Stimulated activated CD8-positive, alpha-beta memory T cell treated with anti-CD3 and anti-CD28 coated beads, Interleukin-4, amount 100 ng/mL, for 1 hour (primary cell): ENCODE measurements at places on chromosomes 7 and 10.

DNA sequence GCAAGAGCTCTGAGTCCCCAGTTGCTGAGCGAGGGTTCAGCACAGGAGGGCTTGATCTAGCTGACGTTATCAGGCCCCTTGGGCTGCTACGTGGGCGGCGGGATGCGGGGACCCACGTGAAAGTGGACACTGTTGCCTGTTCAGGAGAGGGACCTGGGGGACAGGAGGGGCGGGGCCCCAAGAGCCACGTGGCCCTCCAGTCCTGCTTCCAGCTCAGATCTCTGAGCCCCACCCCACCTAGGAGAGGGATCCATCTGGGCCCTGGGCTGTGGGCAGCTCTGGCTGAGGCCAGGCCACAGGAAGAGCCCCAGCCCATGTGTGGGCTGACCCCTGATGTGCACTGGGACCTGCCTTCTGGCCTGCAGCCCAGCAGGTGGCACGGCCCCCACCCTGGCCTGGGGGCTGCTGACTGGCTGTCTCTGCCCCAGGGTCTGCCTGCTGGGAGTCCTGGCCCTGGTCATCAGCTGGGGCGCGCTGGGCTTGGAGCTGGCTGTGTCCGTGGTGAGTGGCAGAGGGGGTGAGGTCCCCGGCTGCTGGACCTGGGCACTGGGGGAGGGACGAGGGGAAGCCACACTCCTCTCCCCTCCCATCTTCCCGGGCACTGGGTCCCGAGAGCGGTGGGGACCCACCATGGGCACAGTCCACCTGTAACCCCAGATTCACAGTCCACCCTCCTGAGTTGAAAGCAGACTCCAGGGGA, 17.5 kb downstream of the TTYH3 start:
- no peak for DNase-seq

GRCh38 chr10:98916526-98917125, 319.0 kb downstream of the HPSE2 start:
- DNase-seq, result no peak

- DNase-seq, result no peak
Measured at GRCh38 chr7:21944616-21945453, 864 bp downstream of the CDCA7L start.

DNA sequence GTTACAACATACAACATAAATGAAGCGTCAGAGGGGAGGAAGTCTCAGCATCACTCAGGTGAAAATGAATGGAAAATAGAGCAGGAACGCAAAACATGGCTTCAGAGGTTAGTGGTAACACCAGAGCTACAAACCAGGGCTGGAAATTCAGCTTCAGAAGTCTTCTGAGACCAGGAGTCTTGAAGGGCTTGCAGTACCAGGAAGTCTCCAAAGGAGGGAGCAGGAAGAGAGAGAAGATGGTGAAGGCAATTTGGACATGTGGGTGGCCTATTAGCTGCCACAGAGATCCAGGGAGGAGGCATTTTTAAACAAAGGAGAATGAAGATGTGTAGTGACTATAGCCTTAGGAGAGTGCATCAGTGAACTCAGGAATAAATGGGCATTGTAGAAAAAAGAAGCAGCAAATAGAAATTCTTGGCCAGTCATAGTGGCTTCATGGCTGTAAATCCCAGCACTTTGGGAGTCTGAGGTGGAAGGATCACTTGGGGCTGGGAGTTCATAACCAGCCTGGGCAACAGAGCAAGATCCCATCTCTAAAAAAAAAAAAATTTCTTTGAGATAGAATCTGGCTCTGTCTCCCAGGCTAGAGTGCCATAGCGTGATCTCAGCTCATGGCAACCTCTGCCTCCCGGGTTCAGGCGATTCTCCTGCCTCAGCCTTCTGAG, 9.3 kb upstream of the TET1 start:
- no peak for DNase-seq

- DNase-seq, result no peak
Measured at GRCh38 chr10:79115302-79115701, 46.5 kb downstream of the ZMIZ1 start.
